ENCODE measurements at places on chromosomes 1 and 21.

GRCh38 chr21:25871566-25871965 is 136.8 kb downstream of the GABPA start:
- DNase-seq = no peak

GRCh38 chr1:60958001-60958400 is 124.4 kb upstream of the NFIA start:
- DNase-seq = no peak

- DNase-seq = no peak
Measured at GRCh38 chr1:16371725-16372124, 4.7 kb downstream of the SZRD1 start.

- DNase-seq = no peak
Measured at GRCh38 chr1:866095-866494, 57.6 kb upstream of the SAMD11 start.

DNA sequence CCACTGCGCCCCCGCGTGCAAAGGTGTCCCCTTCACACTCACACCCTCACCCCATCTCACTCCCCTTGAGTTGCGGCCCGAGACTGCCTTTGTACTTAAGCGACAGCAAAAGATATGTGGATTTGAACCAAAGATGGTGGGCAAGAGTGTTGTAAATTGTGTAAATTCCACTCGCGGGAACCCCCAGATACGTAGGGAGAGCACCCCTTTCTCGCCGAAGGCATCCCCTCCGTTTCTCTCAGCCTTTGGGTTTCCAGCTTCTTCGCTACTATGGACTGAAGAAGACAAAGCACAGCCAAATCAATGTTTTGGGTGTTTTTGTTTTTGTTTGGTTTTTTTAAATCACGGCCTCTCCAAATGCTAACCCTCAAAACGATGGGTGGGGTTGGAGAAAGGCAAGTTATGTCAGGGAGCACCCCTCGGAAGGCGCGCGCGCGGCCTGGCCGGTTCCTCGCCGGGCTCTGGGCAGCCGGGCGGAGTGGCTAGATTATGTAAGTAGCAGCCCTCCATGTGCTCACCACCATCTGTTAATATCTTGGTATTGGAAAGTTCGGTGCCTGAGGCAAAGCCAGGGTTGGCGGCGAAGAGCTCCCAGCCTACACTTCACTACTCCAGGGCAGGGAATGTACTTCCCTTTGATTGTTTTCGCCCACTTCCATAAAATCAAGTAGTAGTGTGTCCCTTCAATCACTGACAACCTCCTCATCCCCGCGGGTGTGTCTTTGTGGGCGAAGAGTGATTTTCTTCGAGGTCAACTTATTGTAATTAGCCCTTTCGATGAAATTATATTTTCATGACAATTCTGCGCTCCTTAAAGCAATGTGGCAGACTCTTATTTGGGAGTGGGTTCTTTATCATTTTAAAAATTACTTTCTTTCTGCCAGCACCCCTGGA is 4.0 kb upstream of the PROX1 start:
- DNase-seq = no peak

Data from tibial nerve (tissue), 4 donors.